ENCODE measurements at places on chromosomes 2 and 18.

DNA sequence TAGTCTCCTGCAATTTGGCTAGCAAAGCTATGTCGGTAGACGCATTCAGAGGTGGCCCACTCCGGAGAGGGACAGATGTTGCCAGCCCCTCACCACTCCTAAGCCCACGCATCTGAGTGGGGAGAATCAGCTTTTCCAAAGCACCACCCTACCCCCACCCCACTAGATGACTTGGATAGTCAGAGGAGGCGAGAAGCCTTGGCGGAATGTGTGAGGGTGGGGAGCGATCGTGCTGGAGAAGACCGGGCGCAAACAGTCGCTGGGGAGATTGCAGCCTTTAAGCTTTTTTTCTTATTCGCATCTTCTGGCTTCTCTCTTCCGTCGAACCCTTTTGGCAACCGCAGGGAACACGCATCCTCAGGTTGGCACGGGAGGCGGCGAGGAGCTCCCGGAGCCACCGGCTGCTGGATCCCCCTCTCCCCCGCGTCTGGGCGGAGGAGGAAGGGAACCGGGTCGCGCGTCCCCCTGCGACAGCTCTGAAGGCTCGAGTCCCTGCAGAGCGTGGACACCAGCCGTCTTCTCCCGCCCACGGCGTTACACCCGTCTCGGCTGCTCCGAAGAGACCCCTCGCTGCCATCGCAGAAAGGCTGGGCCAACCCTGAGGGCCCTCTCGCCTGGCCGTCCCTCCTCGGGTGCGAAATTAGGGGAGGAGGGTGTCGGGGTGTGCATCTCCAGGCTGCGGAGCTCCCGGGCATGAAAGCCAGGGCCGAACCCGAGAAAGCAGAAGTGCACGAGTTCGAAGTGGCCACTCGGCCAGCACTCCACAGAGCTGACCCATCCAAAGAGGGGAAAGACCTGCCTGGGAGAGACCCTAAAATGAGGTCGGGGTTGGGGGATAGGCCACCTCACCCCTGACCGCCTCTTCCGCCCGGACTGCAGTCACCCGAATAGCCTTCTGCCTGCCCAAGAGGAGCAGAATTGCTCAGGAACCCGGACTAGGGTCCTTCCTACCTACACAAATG lies 12.2 kb downstream of the EVX2 start:
- DNase-seq = no peak

DNA sequence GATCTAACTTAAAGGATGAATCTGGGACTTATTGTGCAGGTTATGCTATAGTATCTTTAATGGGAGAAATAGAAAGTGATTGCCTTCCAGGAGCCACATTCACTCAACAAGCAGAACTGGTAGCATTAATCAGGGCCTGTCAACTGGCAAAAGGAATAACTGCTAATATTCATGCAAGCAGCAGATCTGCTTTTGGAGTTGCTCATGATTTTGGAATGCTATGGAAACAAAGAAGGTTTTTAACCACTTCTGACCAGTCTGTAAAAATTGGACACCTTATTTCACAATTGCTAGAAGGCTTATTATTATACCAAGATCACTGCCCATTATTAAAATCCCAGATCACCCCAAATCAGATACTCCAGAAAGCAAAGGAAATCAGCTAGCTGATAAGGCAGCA lies 200.4 kb downstream of the MREG start:
- no peak for DNase-seq

GRCh38 chr2:162092658-162093556 lies 18.9 kb upstream of the DPP4 start:
- DNase-seq = no peak

- no peak for DNase-seq
Observed at GRCh38 chr18:48982266-48982665, 31.5 kb upstream of the SMAD7 start.

GRCh38 chr2:130391058-130391871 lies 35.4 kb downstream of the PTPN18 start:
- DNase-seq = peak; percentile 30

DNA sequence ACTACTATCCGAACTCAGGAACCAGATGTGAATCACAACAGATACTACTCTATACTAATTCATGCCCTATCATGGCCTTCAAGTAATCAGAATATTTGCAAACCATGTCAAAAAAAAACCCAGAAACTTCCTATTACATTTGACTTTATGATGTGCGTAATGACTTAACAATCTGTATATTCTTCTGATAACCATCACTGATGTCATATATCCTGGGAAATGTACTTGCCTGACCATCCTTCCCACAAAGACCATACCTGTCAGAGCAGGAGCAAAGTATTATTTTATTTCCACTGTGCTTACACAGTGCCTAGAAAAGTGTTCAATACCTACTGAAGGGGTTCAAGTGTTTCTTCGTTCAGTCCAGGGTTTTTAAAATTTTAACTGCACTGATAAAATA lies 27.5 kb downstream of the PPP4R1 start:
- no peak for DNase-seq

DNA sequence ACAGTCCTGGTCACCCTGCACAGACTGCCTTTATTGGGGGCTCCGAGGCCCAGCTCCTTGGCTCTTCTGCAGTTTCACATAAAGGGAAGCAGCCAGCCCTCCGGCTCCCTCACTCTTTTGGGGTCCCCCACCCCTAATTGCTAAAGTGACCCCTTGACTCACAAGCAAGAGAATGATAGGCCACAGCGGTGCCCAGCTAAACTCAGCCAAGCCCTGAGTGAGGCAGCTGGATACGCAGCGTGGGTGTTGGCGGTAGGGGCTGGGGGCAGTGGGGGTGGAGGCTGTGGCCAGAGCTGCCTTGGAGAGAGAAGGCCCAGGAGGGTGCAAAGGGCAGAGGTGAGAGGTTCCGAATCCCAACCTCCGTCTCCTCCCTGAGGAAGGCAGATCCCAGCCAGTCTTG lies 25.5 kb upstream of the ALPP start:
- DNase-seq = no peak

DNA sequence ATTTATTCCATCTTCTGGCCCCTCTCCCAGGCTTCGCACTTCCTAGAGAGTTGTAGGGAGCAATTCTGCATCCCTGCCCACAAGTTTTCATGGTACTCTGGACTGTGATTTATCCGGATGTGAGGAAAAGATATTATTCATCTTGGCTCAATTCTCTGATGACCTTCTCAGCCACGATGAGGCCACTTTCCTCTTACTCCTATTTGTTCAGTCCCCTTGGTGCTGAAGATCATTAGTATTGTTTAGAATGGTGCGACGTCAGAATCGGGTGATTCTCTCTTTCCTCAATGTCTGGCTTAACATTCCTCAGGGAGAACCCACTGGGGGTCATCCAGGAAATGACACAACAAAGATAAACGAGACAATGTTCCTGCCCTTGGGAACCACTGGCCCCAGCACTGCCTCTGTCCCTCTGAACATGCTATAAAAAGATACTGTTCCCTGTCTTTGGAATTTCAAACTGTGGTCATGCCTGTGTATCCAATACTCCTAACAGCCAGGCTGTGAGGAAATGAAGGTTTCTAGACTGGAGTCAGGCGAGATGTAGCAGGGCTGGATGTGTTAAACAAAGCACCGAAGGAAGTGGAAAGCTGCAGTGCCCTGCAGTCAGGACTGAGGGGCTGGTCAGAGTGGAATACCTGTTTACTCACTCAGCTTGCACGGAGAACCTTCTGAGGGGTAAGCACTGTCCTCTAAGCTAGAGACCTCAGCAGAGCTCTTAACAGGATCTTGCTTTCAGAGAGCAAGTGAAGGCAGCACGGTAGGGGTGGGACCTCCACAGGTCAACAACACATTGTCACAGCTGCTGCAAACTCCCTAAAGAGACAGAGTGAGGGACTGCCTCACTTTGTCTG lies 12.9 kb upstream of the GLI2 start:
- DNase-seq = no peak

DNA sequence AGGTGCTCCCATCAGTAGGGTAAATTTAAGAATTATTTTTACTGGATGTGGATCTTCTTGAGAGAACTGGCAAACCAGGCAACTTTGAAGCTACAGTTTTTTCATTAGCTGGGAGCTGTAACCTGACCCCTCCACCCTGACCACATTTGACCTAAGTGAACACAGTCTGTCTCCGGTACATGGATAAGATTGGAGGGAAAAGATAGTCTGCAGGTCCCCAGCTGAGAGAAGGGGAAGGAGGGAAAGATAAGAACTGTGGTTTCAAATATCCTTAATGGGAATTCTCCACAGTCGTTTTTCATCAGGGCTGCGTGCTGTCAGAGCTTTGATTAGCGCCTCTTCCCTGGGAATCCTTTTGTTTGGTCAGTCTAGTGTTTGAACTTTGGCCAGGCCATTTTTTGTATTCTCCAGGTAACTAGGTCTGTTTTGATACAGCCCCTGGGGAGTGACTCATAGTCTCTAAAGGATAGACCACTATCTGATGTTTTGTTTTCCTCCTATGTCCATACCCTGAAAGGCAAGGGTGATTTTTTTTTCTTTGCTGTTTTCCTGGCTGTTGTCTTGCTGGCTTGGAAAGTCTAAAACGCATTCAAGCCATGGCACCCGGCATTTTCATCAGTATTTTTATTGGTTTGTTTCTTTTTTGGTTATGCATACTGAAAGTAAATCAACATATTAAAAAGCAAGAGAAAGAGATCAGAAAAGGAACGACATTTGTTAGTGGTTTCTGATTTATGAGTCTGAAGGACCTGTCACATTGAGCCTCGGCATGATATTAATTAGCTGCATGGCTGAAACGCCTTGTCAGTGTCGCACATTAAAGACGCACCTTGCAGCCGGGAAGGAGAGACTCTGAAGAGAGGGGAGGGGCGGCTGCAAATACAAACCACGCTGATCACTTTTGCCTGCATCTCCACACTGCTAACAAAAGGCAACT lies 183.4 kb upstream of the FN1 start:
- DNase-seq = no peak

DNA sequence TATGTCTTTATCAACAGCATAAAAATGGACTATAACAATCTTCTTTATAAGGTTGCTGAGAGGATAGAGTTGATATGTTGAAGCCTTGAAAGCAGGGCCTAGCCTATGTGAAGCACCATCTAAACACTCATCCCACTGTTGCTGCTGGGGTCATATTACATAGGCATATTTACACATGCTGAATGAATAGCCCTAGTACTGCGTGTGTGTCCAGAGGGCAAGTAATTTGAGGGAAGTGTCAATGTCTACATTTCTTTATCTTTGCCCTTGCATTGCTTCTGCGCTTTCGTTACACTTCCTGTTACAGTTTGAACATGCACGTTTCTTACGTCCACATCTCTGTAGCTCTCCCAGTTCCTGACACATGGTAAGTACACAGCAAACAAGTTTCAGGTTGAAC lies 280.3 kb upstream of the ATP5MC3 start:
- no peak for DNase-seq

- DNase-seq = no peak
Observed at GRCh38 chr18:48698707-48699106, 159.9 kb downstream of the CTIF start.

DNA sequence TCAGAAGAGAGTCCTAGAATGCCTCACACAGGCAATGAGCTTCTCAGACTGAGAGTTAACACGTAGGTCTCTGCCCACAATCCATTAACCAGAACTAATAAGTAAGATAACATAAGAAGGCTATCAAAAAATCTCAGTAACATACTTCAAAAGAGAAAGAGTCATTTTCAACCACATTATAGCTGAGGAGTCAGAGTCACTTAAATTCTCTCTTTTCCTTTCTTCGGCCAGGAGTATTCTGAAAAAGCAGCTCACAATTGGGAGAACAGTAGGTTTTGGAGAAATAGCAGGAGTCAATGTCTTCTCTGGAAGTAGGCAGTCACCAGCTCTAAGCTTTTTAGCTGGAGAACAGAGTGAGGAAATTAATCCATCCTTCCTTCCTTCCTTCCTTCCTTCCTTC lies 1364.4 kb upstream of the NXPH2 start:
- DNase-seq = no peak

GRCh38 chr2:196592911-196593881 lies 46.3 kb upstream of the CCDC150 start:
- DNase-seq = no peak

DNA sequence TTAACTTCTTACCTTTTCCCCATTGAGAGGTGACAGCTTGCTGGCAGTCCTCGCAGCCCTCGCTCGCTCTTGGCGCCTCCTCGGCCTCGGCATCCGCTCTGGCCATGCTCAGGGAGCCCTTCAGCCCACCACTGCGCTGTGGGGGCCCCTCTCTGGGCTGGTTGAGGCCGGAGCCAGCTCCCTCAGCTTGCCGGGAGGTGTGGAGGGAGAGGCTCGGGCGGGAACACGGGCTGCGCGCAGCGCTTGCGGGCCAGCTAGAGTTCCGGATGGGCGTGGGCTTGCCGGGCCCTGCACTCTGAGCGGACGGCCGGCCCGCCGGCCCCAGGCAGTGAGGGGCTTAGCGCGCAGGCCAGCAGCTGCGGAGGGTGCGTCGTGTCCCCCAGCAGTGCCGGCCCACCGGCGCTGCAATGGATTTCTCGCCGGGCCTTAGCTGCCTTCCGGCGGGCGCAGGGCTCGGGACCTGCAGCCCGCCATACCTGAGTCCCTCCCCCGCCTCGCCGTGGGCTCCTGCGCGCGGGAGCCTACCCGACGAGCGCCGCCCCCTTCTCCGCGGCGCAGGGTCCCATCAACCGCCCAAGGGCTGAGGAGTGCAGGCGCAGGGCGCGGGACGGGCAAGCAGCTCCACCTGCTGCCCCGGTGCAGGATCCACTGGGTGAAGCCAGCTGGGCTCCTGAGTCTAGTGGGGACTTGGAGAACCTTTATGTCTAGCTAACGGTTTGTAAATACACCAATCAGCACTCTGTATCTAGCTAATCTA lies 335.0 kb downstream of the CBLN2 start:
- no peak for DNase-seq

- no peak for DNase-seq
Observed at GRCh38 chr2:174835797-174836255, 71.6 kb upstream of the CHRNA1 start.

DNA sequence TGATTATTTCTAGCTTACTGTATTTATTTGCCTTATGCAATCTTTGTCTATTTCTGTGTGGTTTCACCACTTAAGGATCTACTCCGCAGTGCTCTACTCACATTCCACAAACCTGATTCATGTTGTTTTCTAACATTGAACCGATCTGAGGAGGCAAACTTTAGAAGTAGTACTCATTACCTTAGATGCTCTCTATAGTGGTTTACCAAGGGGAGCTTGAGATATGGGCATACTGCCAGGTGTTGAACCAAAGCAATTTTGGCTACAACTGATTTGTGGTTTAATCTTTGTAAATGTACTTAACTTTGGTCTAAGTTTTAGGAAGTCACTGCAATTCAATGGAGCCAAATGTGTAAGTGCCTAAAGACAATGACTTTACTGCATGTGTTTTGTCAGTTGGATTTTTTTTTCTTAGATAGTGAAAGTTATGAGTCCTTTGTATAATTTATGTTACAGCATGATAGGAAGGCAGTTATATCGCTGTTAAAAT lies 50.1 kb downstream of the MAP2 start:
- DNase-seq = no peak

- DNase-seq = no peak
Observed at GRCh38 chr2:217361483-217361880, 501.6 kb upstream of the TNP1 start.

DNA sequence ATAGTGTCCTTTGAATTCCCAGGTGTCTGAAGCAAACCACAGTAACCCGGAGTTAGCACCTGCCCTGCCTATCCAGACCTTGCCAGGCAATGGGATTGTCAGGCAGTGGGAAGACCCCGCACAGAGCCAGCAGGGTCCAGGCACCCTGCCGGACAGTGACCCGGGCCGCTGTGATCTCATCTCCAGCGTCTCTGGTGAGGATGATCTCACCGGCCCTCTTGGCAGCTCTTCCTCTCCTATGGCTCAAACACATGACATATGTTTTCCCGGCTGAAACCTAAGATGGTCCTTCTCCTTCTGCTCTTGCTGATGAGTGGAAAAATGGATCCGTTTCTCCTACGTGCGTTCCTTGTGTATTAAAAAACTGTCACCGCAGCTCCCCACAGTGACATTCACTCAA lies 75.1 kb downstream of the ACOXL start:
- DNase-seq = no peak

Data from effector memory CD8-positive, alpha-beta T cell (primary cell).